Inflammatory macrophage treated with lipopolysaccharide for 4 hours (primary cell): ENCODE measurements at places on chromosomes 13 and 19.

- no peak for DNase-seq
These were observed 121.9 kb upstream of the TMTC4 start for GRCh38 chr13:100796463-100796862.

- no peak for DNase-seq
These were observed 19.6 kb downstream of the LNX2 start for GRCh38 chr13:27600711-27601110.

GRCh38 chr19:38268539-38268938, 4.2 kb downstream of the SPINT2 start:
- DNase-seq: no peak

GRCh38 chr19:48926909-48927308, 6.6 kb upstream of the DHDH start:
- peak; percentile 98 for DNase-seq

GRCh38 chr19:52226652-52227051, 36.8 kb downstream of the PPP2R1A start:
- no peak for DNase-seq

- DNase-seq: no peak
These were observed 315.9 kb downstream of the ATP8A2 start for GRCh38 chr13:25687471-25688225.

DNA sequence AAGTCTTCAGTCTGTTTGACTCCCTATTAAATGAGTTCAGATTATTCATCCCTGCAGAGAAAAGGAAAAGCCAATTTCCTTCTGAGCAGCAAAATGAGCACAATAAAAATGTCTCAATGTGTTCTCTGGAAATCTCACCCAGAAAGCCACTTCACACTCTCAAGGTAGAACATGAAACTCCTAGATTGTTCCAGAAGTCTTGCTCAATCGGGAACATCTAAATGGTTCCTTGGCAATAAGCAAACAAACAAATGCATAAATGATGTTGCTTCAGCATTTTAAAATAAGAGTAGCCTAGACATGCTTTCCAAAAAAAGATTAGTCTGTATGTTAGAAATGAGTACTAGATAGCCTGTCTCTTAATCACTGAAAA, 59.7 kb upstream of the TNFRSF19 start:
- DNase-seq: no peak

- no peak for DNase-seq
These were observed 32.3 kb downstream of the ADPRHL1 start for GRCh38 chr13:113420833-113421600.

- DNase-seq: no peak
These were observed 3.2 kb downstream of the PTBP1 start for GRCh38 chr19:800360-801029.

- DNase-seq: peak; percentile 6
These were observed 952.0 kb downstream of the SLITRK5 start for GRCh38 chr13:88623150-88623549.

DNA sequence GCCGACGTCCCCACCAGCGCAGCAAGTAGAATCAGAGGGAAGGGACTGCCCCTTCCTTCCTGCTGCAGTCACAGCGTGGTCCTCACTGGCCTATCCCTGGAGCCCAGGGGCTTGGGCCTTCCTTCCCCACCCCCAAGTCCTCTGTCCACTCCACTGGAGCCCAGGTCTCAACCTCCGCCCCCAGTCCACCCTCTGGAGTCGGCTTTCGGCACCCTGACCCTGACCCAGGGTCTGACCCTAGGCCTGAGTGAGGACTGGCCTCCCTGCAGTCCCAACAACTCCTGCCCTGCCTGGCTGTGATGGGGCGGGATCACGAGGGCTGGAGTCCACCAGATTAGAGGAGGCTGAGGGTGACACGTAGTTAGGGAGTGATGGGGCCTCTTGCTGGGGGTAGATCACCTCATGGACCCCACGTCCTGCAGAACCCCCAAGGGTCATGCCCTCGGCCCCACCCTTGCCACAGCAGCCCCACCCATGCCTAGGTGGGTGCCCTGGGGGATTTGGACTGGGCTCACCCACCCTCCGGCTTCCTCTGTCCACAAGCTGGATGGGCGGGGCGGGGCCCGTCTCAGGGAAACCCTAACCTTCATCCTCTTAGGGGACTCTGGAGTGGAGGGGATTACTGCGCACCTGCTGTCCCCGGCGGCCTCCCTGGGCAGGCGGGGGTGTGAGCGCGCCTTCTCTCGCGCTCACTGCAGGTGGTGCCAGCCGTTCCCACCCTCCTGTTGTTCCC, 3.8 kb downstream of the RAX2 start:
- DNase-seq: no peak

GRCh38 chr13:51731759-51732158, 72.2 kb downstream of the DHRS12 start:
- no peak for DNase-seq
